Upper lobe of right lung (tissue), 1 donor: ENCODE measurements at places on chromosomes 2 and 18.

DNA sequence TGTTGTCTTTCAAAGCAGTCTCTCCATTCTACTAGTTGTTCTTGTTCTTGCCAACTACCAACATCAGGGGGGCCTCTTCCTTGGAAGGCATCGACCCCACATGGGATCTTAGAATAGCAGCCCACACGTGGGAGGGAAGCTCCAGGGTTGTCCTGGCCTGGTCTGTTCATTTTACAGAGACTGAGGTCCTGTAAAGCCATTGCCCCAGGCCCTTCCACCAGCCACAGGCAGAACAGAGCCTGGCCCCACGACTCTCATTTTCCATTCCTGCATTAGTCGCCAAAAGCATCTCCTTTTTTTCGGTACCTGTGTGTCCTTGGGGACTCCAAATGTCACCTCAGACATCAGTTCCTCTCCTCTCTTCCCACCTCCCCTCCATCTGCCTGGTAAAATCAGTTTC, 28.0 kb downstream of the CNGA3 start:
- DNase-seq: no peak

DNA sequence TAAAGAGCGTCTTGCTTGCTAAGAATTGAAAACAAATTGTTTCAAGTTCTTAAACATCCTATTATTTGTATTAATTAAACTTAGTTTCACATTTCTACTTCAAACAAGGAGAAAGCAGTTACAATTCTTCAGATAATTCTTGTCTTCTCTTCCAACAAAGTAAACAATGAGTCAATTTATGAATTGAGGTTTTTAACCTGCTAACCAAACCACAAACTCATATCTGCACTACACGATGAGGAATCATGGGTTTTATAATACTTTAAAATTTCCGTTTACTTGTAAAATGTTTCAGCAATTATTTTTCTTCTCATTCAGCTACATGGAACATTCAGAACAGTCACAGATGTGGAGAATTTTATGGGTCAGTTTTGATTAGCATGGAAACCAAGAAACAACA, 114.2 kb downstream of the SPIRE1 start:
- no peak for DNase-seq

DNA sequence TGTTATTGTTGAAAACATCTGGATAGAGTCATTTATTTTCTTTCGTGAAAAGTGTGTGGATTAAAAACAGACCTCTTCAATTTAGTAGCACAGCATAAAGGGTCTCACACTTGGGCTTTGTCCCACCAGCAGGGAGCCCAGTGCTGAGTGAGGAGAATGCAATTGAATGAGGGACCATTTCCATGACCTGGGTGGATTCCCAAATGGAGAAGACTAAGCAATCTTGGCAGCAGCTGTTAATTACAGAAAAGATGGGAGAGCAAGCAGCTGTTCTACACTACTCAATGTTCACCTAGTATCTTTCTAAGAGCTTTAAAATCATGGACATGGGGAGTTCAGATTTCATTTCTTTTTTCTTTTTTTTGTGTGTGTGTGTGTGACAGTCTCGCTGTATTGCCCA, 121.8 kb upstream of the FN1 start:
- no peak for DNase-seq

- no peak for DNase-seq
Measured at GRCh38 chr2:227504700-227505099, 32.7 kb downstream of the AGFG1 start.

GRCh38 chr2:71597756-71598155, 144.4 kb downstream of the DYSF start:
- no peak for DNase-seq

- DNase-seq: no peak
Measured at GRCh38 chr2:198325359-198325758, 521.0 kb downstream of the PLCL1 start.

- DNase-seq: no peak
Measured at GRCh38 chr2:8343031-8343430, 338.8 kb upstream of the ID2 start.

DNA sequence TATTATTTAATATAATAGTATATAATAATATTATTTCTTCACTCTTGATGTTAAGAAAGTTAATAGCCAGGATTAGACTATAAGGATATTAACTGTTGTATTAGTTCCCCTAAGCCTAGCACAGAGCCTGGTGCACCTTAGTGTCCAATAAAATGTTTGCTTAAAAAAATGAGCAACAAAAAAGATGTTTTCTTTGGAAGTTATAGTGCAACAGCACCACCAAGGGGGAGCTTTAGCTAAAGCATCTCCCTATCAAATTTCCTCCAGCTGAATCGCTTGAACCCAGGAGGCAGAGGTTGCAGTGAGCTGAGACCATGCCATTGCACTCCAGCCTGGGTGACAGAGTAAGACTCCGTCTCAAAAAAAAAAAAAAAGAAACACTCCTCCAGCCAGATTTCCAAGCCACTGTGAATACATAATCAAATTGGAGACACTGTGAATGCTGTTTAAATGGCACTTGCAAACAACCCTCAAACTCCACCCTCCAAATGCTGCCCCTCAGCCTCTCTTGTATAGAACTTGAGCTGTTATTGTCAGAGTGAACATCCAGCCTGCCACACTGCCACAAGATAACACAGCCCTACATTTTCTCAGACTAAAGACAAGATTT, 221.9 kb downstream of the DYM start:
- no peak for DNase-seq

DNA sequence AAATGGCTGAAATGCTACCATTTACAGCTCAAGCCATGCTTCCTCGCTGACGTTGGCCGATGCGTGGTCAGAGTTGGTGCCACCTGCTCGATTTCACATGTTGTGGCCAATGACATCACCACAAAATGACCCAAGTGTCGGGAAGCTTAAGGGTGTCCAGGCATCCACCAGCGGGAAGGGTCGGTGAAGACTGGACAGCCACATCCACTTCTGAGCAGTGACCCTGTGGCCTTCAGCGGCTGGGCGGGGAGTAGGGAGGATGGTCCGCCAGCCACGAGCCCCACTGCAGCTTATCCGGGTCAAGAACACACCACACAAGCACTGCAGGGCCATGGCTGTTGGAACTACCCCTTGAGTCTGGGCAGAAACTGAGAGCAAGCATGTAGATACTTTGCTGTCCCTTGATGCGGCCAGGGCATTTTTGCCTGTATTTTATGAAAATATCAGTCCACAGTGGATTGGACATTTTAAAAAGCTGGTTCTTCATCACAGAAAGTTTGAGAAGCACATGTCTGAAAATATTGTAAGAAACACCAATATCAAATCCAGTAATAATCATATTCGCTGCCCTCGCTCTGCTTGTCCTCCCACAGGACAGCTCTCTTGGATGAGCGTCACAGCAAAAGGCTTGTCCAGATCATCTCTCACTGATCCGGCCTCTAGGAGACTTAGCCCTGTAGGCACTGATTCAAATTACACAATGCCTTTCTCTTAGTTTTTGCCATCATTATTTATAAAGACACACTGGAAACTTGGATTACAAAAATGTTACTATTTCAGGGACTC, 174.0 kb downstream of the TWIST2 start:
- peak; percentile 46 for DNase-seq

GRCh38 chr18:2570772-2571199, 519 bp downstream of the METTL4 start:
- DNase-seq: peak; percentile 87

- DNase-seq: no peak
Measured at GRCh38 chr2:64442801-64443429, 11.0 kb upstream of the LGALSL start.

DNA sequence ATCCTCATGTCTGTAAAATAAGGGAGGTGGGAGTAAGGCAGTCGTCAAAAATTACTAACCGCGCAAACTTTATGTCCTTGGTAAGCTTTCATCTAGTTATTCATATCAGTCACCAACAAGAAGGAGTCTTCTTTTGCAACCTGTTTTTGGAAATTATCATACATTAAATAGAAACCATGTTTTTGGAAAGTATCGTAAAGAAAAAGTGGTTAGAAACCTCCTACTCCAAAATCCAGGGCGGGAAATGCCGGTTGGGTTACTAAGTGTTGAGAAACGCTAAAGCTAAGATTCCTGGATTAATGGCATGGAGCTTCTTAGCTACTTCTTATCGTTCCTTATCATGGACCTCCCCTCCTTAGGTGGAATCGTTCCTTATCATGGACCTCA, 778 bp downstream of the BBS5 start:
- DNase-seq: no peak

- no peak for DNase-seq
Measured at GRCh38 chr2:47941936-47942335, 35.6 kb upstream of the FBXO11 start.

DNA sequence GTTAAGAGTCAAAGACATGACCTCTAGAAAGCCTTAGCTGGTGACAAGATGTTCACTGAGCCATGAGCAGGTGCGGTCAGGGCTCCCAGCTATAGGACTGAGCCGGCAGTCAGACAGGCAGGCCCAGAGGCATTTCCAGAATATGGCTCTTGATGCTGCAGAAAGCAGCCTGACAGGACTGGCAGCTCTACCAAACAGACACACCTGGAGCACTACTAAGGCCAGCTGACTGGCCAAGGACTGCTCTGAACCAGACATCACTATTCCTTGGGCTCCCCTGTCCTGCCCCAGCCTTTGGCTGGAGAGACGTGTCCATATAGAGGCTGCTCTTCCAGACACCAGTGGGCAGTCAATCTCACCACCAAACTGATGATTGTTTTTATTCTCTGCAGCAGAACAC, 98.8 kb downstream of the RIF1 start:
- DNase-seq: no peak

GRCh38 chr2:115746151-115746550, 1303.7 kb downstream of the DPP10 start:
- no peak for DNase-seq

GRCh38 chr2:124996406-124996805, 971.3 kb downstream of the CNTNAP5 start:
- no peak for DNase-seq

- no peak for DNase-seq
Measured at GRCh38 chr18:72372076-72372475, 172.1 kb downstream of the CBLN2 start.

DNA sequence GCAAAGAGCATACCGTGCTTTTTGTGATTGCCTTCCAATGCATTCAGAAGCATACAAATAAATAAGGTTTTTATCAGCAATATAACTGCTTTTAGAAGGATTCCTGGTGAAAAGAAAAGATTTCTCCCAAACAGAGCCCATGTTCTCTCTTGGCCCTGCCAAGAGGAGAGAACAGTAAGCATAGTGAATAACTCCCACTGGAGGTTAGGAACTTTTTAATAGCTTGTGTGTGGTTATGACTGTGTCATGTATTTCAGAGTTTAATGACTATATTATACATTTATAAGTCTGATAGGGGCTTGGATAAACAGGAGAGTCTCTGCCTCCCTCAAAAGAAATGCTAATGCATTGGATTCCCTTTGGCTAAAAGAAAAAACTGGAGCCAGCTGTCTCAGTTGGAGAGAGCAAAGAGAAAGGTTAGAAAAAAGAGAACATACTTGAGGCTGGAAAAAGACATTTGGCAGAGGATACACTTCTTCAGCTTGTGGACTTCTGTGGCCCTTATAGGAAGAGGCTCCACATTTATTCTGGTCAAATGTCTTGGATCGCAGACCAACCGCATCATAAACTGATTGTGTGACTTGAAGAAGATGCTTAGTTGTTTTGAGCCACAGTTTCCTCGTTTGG, 63.0 kb upstream of the SPRED2 start:
- no peak for DNase-seq

DNA sequence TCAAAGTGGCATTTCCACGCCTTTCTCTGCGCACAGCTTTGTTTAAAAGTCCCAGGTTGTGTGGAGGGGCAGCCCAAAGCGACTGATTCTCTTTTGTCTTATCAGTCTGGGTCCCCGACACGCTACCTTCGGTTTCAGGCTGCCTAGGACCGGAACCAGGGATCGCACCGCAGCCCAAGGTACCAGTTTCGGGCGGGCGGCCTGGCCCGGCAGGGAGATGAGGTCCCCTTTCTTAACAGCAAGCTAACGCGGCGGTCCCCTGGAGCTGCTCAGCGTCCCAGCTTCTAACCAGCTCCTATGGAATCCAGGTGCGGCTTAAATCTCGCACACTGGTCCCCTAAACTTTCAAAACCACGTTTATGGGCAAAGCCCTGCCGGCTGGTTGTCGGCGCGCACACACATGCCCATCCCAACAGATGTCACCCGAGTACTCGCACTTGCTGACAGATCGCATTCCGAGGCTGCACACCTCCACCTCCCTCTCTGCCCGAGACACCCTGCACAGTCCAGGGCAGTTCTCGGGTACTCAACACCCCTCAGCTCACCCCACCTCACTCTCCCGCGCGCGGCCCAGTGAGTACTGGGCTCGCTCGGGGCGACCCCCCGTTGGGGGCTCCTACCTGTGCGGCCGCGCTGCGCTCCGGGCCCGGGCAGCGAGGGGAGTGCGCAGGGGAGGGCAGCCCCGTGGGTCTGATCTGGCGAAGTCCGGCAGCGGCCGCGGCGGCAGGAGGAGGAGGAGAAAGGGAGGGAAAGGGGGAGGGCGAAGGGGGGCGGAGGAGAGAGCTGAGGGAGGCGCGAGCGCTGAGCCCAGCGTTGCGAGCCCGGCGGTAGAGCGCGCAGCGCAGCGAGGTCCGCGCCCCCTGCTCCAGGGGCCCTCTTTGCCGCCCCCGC, at the start of gene EFEMP1:
Gene EFEMP1, minus strand, starts transcription at position 692 of the 891 bp plus-strand sequence. CDS start 1,342 bp downstream, outside the sequence.
- peak; percentile 91 for DNase-seq

DNA sequence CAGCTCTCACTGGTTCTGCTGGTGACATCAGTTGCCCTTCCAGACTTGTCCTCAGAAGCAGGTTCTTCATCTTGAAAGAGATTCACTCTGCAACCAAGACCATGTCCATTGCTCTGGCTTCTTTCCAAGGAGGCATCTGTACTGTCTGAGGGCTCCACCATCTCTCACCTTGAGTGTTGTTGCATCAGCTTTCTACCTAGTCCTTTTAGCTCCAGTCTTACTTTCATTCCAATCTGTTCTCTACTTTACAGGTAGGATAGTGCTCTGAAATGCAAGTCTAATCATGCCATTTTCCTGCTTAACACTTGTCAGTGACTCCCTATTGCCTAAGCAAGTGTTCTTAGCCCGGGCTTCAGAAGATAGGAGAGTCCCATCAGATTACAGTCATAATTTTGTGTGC, 117.7 kb downstream of the EN1 start:
- no peak for DNase-seq
